ENCODE measurements at places on chromosomes 12 and 14.

- H3K4me3 ChIP-seq = no peak overlapping the region
- no peak for DNase-seq
- no peaks in the 10 kb centered on the region for H3K36me3 ChIP-seq
- H3K4me1 ChIP-seq = no peaks in the 10 kb centered on the region
- H3K27me3 ChIP-seq = no peaks in the 10 kb centered on the region
Measured at GRCh38 chr14:77872983-77873382, 73.1 kb downstream of the ADCK1 start.

- H3K36me3 ChIP-seq = no peaks in the 10 kb centered on the region
- H3K27ac ChIP-seq = no peak overlapping the region
- H3K27me3 ChIP-seq = no peaks in the 10 kb centered on the region
- DNase-seq = no peak
- no peaks in the 10 kb centered on the region for H3K4me1 ChIP-seq
Measured at GRCh38 chr12:72148709-72149108, 123.5 kb upstream of the TRHDE start.

DNA sequence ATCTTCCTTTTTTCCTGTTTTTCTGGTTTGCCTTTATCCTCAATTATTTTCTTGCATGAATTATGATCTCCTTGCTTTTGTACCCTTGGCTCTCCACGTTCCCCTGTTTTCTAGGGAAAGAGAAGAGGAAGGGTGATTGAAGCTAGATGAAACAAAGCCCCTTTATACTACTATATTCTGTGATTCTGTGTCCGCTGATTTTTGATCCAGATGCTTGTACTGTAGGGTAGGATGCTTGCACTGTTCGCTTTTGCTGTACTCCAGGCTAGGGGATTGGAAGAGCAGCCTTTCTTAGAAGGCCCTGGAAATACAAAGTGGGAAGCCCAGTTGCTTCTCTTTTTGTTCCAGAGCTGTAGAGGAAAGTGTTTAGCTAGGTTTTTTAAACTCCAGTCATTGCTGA is 35.1 kb upstream of the KLHDC2 start:
- peaks cover 21% of the 10 kb centered on the region for H3K36me3 ChIP-seq
- H3K4me1 ChIP-seq = no peaks in the 10 kb centered on the region
- H3K4me3 ChIP-seq = no peak overlapping the region
- H3K27me3 ChIP-seq = no peaks in the 10 kb centered on the region
- DNase-seq = no peak
- no peak overlapping the region for H3K27ac ChIP-seq

- no peaks in the 10 kb centered on the region for H3K4me1 ChIP-seq
- DNase-seq = no peak
- H3K27me3 ChIP-seq = no peaks in the 10 kb centered on the region
- no peak overlapping the region for H3K4me3 ChIP-seq
Measured at GRCh38 chr14:40870252-40870651, 736.4 kb upstream of the LRFN5 start.

DNA sequence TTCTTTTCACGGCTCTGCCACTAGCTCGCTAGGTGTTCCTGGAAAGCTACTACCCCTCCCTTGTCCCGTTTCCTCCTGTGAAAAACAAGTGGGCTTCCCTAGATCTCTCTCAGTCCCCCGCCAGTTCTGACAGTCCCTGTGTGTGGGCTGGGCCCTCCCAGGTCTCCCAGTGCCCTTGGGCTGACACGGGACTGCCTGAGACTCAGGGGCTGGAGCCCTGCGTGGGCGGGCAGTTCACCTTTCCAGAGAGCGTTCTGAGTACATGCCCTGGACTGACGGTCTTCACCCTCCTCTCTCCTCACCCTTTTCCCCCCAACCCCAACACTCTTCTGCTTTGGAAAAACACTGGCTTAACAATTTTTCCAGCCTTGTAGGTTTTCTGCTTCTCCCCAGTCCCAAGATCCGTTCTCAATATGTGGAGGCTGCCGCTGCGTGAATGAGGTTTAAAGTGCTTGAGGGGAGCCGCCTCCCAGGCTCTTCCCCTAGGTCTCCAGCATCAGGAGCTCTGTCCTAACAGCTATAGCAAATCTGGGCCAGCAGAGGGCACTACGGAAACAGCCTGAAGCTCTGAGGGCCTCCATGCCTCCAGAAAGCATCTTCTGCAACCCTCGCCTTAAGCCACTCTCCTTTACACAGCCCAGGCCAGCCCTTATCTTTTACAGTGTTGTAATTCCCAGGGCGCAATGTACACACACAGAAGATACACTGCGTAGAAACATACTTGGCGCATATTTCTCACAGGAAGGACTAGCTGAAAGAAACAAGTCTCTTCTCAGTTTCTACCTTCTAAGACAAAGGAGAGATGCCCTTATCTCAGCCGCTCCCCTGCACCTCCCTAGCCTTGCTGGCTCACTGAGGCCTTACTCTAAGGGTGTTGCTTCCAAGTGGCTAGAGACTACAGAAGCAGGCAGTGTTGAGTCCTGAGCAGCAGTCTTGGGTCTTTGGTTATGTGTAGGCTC is 10.4 kb upstream of the DCD start:
- no peak overlapping the region for H3K4me3 ChIP-seq
- DNase-seq = peak; percentile 86
- no peaks in the 10 kb centered on the region for H3K4me1 ChIP-seq
- no peaks in the 10 kb centered on the region for H3K27me3 ChIP-seq
- H3K27ac ChIP-seq = no peak overlapping the region
- H3K36me3 ChIP-seq = no peaks in the 10 kb centered on the region

DNA sequence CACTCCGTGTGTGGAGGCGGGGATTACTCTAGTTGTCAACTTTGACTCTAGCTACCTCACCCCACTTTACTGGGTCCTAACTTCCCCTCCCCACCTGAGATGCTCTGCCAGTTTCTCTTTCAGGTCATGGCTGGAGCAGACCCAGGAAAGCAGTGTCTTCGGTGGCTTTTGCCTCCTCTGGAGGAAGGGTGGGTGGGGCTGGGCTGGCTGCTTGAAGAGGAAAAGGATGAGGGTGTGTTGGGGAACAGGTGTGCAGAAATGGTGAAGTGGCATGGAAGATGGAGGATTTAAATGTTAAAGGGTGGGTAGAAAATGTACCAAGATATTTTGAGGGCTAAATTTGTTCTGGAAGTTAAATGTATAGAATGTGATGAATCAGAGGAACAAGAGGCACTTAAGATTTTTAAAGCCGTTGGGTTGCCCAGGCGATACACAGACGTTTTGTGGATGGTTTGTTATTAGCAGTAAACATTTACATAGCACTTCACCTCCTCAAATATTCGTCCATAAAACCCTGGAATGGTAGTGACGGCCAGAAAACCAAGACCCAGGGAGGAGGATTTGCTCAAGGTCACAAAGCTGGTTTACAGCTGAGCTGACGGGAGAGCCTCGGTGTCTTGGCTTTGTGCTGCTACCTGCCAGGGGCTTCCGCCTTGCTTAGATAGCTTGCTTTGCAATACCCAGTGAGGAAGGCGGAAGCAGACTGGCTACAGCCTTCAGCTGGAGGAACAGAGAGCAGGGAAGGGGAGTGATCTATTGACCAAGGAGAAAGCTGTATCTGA is 72.2 kb upstream of the PRMT8 start:
- no peaks in the 10 kb centered on the region for H3K27me3 ChIP-seq
- no peak for DNase-seq
- no peaks in the 10 kb centered on the region for H3K36me3 ChIP-seq

GRCh38 chr12:88638966-88639760 is 58.9 kb upstream of the KITLG start:
- DNase-seq = no peak
- peak overlapping the region; percentile 69 for H3K27ac ChIP-seq
- peak overlapping the region; percentile 3 for H3K4me3 ChIP-seq
- no peaks in the 10 kb centered on the region for H3K4me1 ChIP-seq
- no peaks in the 10 kb centered on the region for H3K36me3 ChIP-seq

DNA sequence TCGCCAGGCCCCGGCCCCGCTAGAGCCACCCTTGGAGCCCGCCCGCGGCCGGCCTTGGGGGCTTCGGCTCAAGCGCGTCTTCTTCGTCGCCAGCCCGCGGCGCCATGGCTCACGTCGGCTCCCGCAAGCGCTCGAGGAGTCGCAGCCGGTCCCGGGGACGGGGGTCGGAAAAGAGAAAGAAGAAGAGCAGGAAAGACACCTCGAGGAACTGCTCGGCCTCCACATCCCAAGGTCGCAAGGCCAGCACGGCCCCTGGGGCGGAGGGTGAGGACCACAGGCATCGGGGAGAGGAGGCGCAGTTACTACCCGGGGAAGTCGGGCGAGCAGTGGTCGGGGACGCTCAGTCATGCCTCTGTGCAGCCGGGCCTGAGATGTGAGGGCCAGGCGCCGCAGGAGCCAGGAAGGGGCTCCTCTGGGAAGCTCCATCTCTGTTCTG is 573 bp downstream of the ARL6IP4 start:
- peak overlapping the region; percentile 96 for H3K27ac ChIP-seq
- DNase-seq = no peak
- H3K4me3 ChIP-seq = peak overlapping the region; percentile 96

DNA sequence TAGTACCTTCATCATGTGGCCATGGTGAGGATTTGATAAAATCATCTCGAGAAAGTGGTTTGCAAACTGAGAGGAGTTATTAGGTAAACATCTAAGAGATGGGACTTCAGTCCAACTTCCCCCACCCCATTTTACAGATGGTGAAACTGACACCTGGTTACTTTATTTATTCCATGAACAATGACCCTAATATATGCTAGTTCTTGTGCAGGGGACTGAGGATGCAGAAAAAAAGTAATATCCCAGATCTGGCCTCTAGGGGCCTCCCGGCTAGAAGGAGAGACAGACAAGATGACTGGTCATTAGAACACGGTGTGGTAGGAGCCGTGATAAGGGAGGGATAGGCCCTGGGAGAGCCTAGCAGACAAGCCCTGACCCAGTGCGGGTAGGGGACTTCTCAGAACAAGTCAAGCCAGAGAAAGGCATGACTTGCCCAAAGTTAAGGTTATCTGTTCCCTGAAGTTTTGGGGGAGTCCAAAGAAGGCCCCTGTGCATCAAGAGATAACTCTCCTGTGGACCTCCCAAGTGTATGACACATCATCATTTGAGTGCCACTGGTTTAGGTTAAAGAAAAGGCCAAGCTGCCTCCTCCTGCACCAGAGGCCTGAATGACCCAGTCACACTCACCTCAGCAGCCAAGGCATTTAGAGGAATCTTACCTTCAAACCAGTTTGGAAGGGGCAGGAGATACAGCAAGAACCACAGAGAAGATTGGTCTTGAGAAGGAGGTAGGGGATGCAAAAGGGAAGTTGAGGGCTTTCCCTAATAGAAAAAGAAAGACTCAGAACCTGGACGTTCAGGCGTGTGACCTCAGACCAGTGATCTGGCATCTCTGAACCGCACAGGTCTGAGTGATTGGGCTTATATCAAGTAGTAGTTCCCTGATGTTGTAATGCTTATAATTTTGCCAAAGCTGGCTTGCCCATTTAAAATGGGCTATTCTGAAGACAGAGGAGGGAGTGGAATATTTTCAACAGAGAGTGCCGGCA is 1.6 kb downstream of the CMKLR1 start:
- no peak for DNase-seq
- no peaks in the 10 kb centered on the region for H3K36me3 ChIP-seq
- peak overlapping the region; percentile 43 for H3K4me3 ChIP-seq
- no peaks in the 10 kb centered on the region for H3K27me3 ChIP-seq

GRCh38 chr12:56634837-56635791 is 5.0 kb upstream of the BAZ2A start:
- peak overlapping the region; percentile 88 for H3K27ac ChIP-seq
- H3K4me3 ChIP-seq = peak overlapping the region; percentile 78
- no peaks in the 10 kb centered on the region for H3K27me3 ChIP-seq
- peaks cover 25% of the 10 kb centered on the region for H3K36me3 ChIP-seq
- H3K4me1 ChIP-seq = peaks cover 63% of the 10 kb centered on the region
- peak; percentile 93 for DNase-seq

DNA sequence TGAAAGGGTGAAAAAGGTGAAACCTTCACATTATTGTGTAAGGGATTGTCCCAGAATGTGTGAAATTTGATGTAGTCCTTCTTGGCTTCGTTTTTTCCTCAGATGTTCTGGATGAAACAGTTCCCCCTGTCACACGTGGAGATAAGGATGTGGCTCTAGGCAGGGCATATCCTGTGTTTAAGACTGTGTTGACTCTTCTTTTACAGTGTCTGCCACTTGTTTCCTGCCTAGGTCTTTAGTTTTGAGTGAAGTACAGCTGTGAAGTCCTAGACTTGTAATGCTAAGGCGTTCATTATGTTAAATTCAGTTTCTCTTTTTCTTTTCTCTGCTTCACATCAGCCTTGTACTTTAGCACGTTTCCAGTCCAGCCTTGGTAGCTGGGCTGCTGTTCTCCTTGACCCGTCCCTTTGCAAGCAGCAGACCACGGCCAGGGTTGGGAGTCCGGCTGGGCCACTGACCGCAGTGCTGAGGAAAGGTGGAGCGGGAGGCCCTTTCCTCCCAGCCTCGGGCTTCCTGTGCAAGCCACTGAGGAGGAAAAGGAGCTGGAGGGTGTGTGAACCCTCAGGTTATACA is 59.1 kb downstream of the RASSF3 start:
- H3K27ac ChIP-seq = peak overlapping the region; percentile 82
- H3K36me3 ChIP-seq = no peaks in the 10 kb centered on the region
- H3K4me3 ChIP-seq = peak overlapping the region; percentile 14
- peaks cover 95% of the 10 kb centered on the region for H3K4me1 ChIP-seq

GRCh38 chr14:57378661-57379060 is 11.7 kb upstream of the NAA30 start:
- DNase-seq = no peak
- no peak overlapping the region for H3K27ac ChIP-seq
- H3K36me3 ChIP-seq = no peaks in the 10 kb centered on the region
- H3K4me3 ChIP-seq = no peak overlapping the region

DNA sequence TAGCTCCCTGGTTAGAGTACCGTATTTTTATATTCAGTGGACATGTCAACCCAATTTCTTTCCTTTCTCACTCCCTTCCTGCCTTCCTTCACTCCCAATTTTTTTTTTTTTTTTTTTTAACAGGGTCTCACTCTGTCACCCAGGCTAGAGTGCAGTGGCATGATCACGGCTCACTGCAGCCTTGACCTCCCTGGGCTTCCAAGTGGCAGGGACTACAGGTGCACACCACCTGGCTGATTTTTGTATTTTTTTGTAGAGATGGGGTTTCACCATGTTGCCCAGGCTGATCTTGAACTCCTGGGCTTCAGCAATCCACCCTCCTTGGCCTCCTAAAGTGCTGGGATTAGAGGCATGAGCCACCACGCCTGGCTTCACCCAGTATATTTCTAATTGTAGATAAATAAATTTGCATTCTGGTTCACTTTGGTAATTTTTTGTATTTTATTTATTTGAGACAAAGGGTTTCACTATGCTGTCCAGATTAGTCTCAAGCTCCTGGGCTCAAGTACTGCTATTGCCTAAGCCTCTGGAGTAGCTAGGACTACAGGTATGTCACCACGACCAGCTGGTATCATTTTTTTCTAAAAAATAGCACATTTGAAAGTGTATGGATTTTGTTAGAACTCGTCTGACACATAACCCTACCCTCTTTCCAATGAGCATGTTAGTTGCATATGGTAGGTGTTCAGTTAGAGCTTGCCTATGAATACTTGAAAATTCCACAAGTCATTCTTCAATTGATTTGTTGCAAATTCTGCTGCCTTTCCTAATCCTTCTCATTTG is 15.7 kb downstream of the SLC38A2 start:
- peaks cover 25% of the 10 kb centered on the region for H3K36me3 ChIP-seq
- no peak for DNase-seq
- no peaks in the 10 kb centered on the region for H3K27me3 ChIP-seq
- H3K4me1 ChIP-seq = peaks cover 23% of the 10 kb centered on the region
- no peak overlapping the region for H3K4me3 ChIP-seq

- H3K36me3 ChIP-seq = no peaks in the 10 kb centered on the region
- no peak for DNase-seq
- H3K4me3 ChIP-seq = peak overlapping the region; percentile 84
- peaks cover 36% of the 10 kb centered on the region for H3K4me1 ChIP-seq
- peak overlapping the region; percentile 96 for H3K27ac ChIP-seq
- no peaks in the 10 kb centered on the region for H3K27me3 ChIP-seq
Measured at GRCh38 chr12:76029982-76030340, 1.6 kb downstream of the PHLDA1 start.

GRCh38 chr12:121222847-121223246 is 12.9 kb downstream of the P2RX4 start:
- no peak for DNase-seq
- no peaks in the 10 kb centered on the region for H3K4me1 ChIP-seq
- H3K27me3 ChIP-seq = no peaks in the 10 kb centered on the region
